ENCODE measurements at places on chromosomes 13 and 19.

DNA sequence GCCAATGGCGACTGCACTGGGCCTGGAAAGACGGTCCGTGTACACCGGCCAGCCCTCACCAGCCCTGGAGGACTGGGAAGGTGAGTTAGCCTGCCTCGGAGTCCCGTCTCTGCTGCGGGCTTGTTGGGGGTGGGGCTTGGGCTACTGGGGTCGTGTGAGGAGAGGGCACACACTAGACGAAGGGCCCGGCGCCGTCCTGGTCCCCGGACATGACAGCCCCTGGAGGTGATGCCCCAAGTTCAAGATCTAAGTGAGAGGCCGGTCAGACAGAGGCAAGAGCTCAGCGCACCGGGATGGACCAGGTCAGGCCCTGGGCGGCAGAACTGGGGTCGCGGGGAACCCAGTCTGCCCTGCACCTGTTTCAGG lies 1.6 kb downstream of the CILP2 start:
- DNase-seq: no peak

DNA sequence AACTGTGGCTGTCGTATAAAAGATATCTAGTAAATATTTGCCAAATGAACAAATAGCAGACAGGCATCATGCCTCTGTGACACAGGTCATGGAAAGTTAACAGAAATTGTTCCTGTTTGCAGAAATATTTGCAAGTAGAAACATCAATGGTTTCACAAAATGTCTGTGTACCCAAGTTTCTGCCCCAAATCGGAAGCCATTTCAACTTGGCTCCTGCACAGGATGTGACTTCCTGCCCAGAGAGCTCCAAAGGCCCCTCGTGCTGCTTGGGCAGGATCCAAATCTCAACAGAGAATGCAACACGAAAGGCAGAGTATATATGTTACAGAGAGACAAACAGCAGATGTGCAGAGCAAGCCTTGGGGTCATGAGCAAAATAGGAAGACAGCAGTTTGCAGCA lies 95.5 kb upstream of the SERP2 start:
- no peak for DNase-seq

DNA sequence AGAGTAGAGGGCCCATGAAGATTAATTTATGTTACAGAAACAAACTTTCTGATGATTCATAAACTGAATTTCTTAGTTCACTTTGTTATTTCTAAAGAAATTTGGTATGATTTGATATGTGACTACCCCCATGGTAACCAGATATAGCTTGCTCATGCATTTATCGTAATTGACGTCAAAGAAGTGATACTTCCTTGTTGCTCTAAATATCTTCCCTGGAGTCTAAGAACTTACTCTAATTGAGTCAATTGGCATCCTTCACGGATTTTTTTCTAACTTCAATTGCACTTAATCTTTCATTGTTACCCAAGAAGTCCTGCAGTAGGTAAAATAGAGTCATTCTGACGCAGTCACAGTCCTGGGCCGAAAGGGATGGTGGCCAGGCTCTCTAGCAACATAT lies 240.9 kb downstream of the GPC5 start:
- DNase-seq: no peak

- DNase-seq: no peak
These were observed 79.7 kb downstream of the LMO7 start for GRCh38 chr13:75715601-75716523.

DNA sequence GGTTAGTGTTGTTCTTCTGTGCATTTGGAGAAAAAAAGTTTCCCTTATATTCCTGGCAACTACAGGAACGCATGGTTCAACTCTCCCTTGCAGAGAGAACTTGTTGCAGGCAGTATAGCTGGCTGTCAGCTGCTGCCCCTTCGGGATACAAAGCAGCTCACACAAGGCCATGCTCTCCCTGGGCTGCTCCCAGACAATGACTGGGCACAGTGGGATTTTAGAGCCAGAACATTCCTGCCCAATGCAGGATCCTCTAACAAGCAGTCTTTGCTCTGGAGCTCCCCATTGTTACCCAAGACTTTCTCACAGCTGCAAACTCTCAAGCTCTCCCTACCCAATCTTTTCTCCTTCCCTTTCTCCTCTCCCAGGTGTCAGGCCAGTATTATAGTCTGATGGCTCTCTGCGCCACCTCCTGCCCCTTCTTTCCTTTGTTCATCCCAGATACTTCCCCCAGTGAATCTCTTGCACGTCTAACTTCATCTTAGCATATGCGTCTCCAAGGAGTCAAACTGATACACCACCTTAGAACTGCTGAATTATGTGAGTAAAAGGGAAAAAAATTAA lies 27.5 kb upstream of the SERPINE3 start:
- no peak for DNase-seq

GRCh38 chr13:101146101-101146898 lies 270.0 kb downstream of the NALCN start:
- DNase-seq: no peak

DNA sequence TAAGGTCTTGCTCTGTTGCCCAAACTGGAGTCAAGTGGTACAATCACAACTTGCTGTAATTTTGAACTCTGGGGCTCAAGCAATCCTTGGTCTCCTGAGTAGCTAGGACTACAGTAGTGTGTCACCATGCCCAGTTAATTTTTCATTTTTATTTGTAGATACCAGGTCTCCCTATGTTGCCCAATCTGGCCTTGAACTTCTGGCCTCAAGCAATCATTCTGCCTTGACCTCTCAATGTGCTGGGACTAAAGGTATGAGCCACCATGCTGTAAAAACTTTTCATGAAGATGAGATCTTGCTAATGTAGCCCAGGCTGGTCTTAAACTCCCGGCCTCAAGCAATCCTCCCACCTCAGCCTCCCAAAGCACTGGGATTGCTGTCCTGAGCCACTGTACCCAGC lies 15.1 kb upstream of the NAA16 start:
- DNase-seq: no peak

GRCh38 chr13:38990693-38991092 lies at the start of gene STOML3:
Gene STOML3, minus strand, starts transcription at chr13:38990831. Its CDS starts 110 bp downstream, at chr13:38990721.
- DNase-seq: no peak

DNA sequence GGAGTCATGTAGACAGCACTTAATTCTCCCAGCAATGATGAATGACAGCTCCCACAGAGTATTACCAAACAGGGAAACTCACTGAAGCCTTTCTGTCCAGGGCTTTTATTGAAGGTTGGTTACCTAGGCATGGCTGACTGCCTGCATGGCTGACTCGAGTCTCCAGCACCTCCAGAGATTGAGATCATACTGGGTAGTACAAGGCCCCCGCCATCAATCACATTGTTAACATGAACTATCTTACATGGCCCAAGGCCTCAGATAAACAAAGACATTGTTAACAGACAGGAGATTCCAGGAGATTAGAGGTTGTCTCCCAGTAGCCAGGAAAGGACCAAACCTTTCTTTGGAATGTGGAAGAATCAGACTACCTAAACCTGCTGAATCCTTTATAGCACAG lies 128.3 kb upstream of the LSM14A start:
- no peak for DNase-seq

- DNase-seq: no peak
These were observed 129.0 kb upstream of the SPRY2 start for GRCh38 chr13:80469853-80470381.

DNA sequence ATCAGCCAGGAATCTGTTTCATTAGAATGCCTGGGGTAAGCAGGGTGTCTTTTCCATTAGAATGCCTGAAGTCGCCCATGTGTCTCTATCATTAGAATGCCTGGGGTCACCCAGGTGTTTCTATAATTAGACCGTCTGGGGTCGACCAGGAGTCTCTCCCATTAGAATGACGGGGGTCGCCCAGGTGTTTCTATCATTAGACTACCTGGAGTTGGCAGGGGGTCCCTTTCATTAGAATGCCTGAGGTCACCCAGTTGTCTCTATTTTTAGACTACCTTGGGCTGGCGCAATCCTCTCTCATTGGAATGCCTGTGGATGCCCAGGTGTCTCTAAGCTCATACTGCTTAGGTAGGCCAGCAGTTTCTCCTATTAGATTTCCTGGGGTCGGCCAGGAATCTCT lies 1447.6 kb downstream of the UQCRFS1 start:
- no peak for DNase-seq

GRCh38 chr19:20923077-20923871 lies at the start of gene ZNF85:
Gene ZNF85, plus strand, starts transcription at chr19:20923251. Its CDS starts 150 bp downstream, at chr19:20923401.
- no peak for DNase-seq

- no peak for DNase-seq
These were observed 34.4 kb downstream of the WDFY2 start for GRCh38 chr13:51618626-51619025.

- no peak for DNase-seq
These were observed 1981.1 kb upstream of the PCDH20 start for GRCh38 chr13:63396746-63397145.

DNA sequence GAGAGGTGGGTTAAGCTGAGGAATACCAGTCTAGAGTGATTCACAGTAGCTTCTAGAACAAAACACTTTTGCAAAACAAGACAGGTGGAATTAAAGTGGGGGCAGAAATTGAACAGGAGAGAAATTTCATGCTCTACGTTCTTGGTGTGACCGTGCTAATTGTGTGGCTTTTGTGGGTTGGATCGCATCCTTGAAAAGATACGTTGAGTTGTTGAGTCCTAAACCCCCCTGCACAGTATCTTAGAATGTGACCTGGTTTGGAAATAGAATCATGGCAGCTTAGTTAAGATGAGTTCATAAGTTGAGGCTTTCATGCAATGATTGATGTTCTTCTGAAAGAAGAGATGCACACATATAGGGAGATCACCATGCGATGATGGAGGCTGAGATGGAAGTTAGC lies 308.2 kb downstream of the ATP8A2 start:
- DNase-seq: no peak

DNA sequence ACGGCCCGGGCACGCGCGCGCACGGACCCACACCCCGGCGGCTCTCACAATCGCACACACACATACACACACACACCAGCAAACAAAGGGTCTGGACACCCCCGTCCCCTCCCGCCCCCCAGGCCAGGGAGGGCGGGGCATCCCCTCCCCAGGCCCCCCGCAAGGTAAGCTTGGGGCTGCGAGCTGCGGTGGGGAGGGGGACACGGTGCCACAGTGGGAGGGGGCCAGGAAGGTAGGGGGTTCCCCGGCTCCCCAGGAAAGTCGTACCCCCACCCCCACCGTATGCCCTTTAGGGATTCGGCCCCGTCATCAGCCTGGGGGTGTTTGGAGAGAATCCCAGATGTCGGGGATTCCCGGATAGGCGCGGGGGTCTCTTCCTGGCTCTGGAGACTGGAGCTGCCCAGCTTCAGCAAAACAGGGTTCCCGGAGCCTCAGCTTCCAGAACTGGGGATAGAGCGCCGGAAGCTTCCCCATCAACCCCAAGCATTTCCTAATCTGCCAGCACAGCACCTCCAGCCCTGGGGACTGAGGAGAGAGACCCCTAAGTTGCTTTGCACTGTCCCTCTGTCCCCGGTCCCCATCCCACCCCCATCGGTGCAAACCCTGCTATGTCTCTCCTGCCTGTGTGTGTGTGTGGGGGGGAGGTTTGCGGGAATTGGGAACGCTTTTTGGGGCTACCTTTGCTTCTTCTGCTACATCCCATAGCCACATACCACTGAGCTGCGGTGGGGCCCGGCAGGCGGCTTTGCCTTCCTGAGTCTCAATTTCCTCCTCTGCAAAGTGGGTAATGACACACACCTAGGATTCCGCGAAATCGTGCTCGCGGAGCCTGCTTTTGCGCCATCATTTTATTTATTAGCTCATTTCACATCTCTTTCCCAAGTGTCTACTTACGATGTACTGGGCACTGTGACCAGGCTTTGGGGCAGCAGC lies 1.8 kb upstream of the CDC37 start:
- no peak for DNase-seq

DNA sequence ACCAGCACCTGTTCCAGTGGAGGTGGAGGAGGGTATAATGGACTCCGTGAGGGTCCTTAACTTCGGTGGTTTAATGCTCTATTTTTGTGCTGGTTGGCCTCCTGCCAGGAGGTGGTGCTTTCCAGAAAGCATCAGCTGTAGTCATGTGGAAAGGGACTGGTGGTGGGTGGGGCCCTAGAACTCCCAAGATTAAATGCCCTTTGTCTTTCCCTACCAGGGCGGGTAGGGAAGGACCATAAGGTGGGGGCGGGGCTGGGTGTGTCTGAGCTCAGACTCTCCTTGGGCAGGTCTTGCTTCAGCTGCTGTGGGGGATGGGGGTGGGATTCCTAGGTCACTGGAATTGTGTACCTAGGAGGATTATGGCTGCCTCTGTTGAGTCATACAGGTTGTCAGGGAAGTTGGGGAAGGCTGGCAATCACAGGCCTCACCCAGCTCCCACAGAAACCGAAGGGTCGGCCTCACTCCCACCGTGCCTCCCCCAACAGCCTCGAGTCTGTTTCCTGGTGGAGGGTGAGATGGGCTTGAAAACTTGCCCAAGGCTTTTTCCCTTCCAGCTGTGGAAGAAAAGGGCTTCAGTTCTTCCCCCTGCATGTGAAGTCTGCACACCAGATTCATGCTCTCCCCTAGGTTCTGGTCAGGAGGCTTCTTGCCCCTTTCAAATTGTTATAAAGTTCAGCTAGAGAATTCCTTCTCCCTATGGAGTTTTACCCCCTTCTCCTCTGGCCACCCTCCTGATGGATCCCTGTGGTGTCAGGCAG lies 60.3 kb upstream of the CLDN10 start:
- no peak for DNase-seq

DNA sequence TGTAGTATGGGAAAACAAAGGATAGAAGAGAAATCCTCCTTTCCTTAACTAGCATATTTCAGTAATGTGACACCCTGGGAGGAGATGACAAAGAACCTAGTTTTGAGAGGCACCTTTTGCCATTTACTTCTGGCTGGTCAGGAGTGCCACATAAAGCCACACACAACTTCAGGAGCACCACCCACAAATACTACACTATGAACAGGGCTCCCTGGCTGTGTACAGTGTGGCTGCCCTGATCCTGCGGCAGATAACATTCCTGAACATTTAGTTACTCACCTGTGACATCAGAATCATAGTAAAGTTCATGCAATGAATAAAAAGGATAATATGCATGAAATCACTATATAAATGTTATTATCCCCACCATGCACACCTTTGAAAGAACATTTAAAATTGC lies 17.4 kb upstream of the IRS2 start:
- no peak for DNase-seq

DNA sequence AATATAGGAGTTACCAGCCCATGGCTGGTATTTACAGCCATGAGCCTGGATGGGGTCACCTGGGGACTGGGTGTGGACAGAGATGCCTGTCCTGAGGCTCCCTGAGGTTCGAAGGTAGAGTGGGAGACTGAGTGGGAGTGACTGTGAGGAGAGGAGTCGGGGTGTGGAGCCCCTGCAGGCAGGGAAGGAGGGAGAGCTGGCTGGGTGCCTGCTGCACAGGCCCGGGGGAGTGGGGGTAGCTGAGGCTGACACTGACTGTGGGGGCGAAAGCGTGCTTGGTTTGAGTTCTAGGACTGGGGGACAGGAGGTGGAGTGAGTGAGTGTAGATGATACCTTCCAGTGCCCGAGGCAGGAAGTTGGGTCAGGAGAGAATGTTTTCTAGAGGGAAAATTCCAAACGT lies 7.1 kb downstream of the RAB11B start:
- DNase-seq: no peak

DNA sequence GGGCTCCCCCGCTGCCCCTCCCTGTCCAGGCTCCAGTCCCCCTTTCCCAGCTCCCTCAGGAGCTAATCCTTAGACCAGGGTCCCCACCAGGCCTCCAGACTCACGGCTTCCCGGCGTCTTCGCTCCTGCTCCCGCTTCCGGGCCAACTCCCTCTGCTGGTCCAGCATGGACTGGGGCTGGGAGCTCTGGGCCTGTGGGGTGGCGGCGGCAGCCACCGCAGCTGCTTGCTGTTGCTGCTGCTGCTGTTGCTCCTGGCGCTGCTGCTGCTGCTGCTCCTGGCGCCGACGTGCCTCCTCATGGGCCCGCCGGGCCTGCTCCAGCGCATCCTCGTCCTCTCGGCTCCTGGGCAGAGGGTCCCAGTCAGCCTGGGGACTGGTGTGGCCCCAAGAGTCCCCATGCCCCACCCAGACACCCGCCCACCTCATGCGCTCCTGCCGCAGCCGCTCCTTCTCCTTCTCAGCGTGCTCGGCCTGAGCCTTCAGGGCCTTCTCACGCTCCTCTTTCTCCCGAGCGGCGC lies 6.4 kb upstream of the EPHX3 start:
- DNase-seq: no peak
